ENCODE measurements at places on chromosomes 16 and 17.
A peak's percentile ranks its signal among the peaks of the same experiment; 100 is the strongest.

DNA sequence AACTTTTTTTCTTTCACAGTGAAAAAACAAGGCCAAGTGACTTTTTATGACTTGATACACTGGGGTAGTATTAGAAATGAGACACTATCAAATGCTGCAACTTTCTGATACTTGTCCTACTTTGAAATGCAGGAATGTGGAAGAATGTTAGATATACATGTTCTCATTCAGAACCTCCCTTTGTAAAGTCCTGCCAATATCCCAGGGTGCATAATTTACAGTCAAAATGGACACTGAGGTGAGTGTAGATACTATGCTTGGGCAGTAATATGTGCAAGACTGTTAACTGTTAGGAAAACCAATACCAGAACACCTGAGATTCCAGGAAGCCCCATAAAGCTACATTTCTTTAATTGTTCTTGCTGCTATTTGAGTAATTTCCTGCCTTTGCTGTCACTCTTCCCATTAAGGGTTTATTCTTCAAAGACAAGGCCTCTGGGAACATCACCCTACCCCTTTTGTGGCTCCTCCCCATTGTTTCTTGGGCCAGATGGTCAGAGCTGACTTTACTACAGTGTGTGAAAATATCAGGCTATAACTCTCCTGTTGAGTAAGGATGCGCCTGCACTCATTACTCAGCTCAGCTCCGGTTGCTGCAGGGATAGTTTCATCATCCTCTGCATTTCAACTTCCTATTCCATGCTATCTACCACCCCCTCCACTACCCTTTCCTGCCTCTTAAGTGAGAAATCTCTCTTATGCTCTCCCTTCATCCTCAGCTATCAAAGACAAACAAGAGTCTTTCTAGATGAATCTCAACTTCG lies 48.7 kb downstream of the TMEM100 start:
- peak; percentile 27 for DNase-seq

- peak; percentile 29 for DNase-seq
Measured at GRCh38 chr17:56832446-56832845, 1.3 kb downstream of the C17orf67 start.

DNA sequence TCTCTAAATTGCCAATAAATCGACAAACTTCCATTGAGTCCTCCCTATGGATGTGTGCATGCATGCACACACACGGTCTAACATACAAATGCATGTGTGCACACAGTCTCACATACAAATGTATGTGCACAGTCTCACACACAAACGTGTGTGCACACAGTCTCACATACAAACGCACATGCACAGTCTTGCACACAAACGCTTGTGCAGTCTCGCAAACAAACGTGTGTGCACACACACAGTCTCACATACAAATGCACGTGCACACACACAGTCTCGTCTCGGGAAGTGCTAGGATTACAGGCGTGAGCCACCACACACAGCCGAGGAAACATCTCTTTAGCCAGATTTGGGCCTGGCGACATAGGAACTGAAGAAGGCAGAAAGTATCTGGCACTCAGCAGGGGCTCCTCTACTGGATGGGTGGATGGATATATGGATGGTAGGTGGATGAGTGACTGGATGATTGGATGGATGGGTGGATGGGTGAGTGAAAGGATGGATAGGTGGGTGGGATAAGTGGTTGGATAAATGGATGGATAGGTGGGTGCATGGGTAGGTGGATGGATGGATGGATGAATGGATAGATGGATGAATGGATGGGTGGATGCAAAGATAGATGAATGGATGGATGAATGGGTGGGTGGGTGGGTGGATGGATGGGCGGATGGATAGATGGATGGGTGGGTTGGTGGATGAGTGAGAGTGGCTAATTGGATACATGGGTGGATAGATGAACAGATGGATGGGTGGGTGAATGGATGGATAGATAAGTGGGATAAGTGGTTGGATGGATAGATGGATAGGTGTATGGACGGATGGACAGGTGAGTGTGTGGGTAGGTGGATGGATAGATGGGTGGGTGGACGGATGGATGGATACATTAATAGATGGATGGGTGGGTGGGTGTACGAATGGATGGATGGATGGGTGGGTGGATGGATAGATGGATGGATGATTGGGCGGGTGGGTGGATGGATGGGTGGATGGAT lies 48.9 kb upstream of the FASN start:
- no peak for DNase-seq

- DNase-seq, result no peak
Measured at GRCh38 chr17:6996256-6997011, 585 bp downstream of the ALOX12 start.

DNA sequence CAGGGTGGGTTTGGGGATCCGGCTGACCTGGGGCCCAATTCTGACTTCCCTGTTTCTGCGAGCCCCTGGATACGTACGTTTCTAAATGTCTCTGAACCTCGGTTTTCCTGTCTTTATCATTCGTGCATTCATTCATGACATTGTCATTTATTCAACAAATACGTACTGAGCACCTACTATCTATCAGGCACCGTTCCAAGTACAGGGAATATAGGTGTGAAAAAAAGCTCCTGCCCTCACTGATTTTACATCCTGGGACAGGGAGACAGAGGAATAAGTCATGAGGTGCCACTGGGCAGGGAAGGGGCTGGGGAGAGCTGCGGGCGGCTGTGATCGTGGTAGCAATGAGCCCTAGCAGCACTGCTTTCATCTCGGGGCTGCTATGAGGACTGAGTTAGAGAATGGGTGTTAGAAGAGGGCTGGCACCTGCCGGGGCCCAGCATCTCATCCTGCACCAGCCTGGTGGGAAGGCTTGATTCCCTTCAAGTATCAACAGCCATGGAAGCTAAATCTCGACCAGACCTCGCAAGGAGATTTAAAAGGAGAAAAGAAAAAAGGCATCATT lies 88.3 kb upstream of the DNAH17 start:
- no peak for DNase-seq

All from ELR (cell line).